ENCODE measurements at places on chromosomes 6 and 20.

DNA sequence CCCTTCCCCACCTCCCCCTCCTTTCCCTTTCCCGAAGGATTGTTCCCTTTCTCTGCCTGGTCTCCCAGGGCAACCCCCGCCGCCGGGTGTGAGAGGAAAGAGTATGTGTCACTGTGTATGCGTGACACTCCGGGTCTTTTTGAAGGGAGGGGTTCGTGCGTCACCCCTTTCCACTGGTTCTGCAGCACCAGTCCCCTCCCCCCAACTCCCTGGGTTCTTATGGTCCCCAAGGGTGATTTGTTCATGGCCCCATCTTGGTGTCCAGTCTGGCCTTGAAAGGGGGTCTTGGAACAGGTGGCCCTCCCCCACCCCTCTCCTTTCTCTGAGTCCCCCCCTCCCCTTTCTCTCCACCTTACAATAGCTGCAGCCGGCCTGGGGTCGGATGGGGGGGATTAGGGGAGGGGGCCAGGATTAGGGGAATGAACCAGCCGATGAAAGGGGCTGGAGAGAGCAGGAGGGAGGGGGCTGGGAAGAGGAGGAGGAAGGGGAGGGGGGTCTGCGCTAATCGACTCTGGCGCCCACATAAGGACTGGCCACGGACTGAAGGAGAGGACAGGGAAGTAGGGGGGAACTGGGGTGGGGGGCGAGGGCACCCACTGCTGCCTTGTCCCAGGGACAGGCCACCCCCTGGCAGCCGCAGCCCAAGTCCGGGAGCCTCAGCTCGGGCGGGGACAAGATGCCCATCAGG lies 1.3 kb upstream of the RING1 start:
- no peak for DNase-seq

DNA sequence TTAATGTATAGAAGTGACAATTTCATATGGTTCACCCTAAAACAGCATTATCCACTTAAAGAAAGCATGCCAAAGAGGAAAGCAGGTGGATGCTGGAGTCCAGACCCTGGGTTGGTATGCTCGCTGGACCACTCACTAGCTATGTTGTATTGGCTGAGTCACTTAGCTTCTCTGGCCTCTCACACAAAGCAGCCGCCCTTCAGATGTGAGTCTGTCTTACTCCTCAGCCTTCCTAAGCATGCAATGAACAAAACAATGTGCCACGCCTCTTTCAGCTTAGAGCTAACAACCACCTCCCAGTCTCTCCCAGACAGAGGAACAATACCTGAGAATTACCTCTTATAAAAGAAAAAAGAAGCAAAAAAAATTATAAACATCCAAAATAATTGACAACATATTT lies 29.4 kb downstream of the SIM1 start:
- DNase-seq, result no peak

- no peak for DNase-seq
Observed at GRCh38 chr6:39367700-39368099, 45.2 kb upstream of the KCNK16 start.

GRCh38 chr6:45366534-45366933 lies 11.2 kb downstream of the SUPT3H start:
- no peak for DNase-seq

DNA sequence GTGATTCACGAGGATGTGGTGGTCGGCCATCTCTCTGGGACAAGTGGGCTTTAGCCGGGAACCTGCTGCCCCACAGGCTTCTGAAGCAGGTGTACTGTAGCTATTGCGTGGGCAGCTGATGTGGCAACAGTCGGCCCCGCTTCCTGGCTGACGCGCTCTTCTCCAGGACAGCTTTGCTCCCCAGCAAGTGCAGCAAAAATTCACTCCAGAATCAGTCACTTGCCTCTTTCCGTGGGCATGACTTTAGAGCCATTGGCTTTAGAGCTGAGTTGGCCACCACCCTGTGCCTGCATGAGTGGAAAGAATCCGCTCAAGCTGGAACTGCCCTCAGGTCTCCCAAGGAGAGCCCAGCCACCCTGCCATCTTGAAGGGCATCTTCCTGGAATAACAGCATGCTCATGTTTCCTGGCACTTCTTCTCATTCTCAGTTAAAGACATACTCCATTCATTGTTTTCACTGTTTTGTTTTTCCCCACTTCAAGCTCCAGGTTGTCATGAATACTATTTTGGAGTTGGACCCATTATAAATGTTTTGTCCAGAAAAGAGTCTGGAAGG lies 178.3 kb downstream of the ZDHHC14 start:
- DNase-seq, result no peak

GRCh38 chr6:148203970-148204369 lies 138.7 kb upstream of the SASH1 start:
- peak; percentile 73 for DNase-seq

- DNase-seq, result no peak
Observed at GRCh38 chr20:13256606-13257005, 35.5 kb downstream of the ISM1 start.

GRCh38 chr6:132933090-132933489 lies 118.7 kb downstream of the RPS12 start:
- DNase-seq, result no peak

DNA sequence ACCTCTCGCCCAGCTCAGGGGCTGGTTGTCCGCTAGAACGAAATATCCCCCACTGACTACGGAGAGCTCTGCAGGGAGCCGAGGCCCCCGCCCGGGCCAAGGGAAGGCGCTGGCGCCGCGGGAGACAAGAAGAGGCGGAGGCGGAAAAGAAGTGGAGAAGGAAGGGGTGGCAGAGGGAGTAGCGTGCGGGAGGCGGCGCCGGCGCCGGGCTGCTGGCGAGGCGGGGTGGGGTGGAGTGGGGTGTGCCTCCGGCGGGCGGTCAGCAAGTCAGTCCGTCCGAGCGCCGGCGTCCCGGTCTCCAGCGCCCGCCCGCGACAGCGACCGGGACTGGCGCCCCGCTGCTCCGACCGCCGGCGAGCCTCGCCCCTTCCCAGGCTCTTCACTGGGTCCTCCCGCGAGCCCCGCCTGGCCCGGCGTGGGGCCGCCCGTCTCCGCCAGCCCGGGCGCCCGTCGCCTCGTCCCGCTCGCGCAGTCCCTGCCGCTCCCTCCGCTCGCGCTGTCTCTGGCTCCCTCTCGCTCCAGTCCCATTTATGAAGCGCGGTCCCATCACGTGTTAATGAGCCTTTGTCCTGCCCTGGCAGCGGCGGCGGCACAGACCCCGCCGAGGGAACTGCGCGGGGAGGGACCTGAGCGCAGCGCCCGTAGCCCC lies at the start of gene CNR1:
Gene CNR1 (minus strand): TSS at position 504 of the 649 bp plus-strand sequence. CDS start 21,073 bp downstream, outside the sequence.
- no peak for DNase-seq

DNA sequence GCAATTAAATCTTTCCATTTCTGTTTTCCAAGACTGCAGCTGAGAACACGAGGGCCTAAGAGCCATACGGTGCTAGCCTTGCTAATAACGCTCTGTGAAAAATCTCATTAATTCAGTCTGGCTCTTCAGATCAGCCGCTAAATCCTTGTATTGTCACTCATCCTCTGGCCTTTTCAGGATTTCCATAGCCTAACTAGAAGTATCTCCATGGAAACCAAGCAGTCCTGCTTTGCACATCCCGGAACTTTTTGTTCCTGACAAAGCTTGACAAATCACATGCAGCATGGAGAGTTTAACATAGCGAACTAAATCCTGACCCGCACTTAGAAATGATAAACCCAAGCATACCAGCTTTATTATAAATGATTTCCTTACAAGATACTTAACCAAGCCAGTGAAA lies 383.7 kb downstream of the CD83 start:
- no peak for DNase-seq

DNA sequence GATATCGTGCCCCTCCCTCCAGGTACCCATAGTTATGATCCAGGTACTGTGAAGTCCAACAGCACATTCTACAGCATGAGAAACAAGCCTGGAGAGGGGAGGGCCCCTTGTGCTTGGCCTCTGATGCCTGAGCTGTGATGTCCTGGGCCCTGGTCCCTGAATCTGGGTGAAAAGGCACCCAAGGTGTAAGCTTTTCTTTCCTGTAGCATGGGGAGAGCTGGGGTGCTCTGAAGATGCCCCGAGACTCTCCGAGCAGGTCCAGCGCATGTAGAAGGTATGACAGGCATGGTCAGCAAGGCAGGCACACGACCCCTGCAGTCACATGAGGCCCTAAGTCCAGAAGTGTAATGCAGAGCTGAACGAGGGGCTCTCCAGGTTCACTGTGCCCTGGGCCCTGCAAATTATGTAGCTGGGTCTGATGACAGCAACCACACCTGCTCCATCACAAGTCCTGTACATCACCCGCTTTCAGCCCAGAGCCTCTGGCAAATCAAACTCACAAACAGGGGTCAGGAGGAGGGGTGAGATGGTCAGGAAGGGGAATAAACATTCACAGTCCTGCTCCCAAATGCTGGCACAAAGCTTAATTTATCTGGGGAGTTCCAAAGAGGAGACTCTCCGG lies 1.8 kb upstream of the CTSZ start:
- DNase-seq, result no peak

GRCh38 chr6:160464744-160465143 lies 116.6 kb downstream of the SLC22A3 start:
- DNase-seq, result no peak

GRCh38 chr6:157531169-157531985 lies 150.4 kb downstream of the ZDHHC14 start:
- DNase-seq, result no peak

GRCh38 chr20:56953048-56953586 lies 313.3 kb downstream of the BMP7 start:
- DNase-seq, result no peak

DNA sequence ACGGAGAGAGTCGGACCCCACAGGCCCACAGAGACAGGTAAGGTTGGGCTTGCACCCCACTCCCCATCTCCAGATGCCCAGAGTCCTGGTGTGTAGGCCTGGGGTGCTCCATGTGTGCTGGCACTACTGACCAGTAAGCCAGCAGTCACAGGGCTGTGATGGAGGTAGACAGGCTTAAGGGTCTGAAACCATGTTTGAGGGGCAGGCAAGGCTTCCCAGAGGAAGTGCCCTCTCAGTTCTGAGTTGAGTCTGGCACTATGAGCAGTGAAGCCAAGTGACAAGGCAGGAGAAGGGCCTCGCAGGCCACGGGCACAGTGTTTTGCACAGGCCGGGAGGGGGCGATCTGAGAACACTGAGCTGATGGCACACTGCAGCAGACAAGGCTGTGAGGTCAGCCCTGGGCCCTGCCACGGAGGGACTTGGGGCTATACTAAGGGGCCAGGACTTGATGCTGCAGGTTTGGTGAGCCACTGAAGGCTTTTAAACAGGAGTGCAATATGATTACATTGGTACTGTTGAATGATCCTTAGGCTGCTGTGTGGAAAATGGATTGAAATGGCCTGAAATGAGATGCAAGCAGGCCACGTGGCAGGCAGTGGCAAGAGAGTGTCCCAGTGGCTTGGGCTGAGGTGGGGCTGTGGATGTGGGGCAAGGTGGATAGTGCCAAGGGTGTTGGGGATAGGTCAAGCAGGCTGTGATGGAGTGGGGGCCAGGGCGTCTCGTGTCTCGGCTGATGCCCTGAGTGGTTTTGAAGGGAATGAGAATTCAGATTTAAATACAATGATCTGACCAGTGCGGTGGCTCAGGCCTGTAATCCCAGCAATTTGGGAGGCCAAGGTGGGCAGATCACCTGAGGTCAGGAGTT lies 20.3 kb downstream of the TTBK1 start:
- peak; percentile 9 for DNase-seq

- no peak for DNase-seq
Observed at GRCh38 chr6:157898169-157898568, 75.1 kb downstream of the SNX9 start.

GRCh38 chr20:56522311-56522710 lies 2.2 kb upstream of the FAM209A start:
- DNase-seq, result no peak

- DNase-seq, result no peak
Observed at GRCh38 chr20:53303413-53303760, 290.3 kb downstream of the ZNF217 start.

All from skeletal muscle cell (primary cell).